ENCODE measurements at places on chromosomes 2 and 18. TPM values are rescaled to one million over a fixed set of nuclear protein-coding genes. Genes with fewer than 3 reads are reported as not detected.

Gene DSG1
- not detected for total RNA-seq

Gene CYBRD1
- total RNA-seq, result 222 TPM

Gene SLC9A2
- not detected for total RNA-seq

Gene CDKL4
- total RNA-seq, result 2.0 TPM

Gene SF3B6
- 26.9 TPM for total RNA-seq

Gene FBXO36
- 1.6 TPM for total RNA-seq

Gene FANCL
- 3.2 TPM for total RNA-seq

Gene NAGK
- 97.4 TPM for total RNA-seq

GRCh38 chr2:64493788-64494187, 30.3 kb upstream of the AFTPH start:
- DNase-seq, result no peak

GRCh38 chr2:238742066-238742465, 105.8 kb upstream of the TWIST2 start:
- no peak for DNase-seq

- DNase-seq, result no peak
Measured at GRCh38 chr2:135183822-135184221, 131.7 kb downstream of the RAB3GAP1 start.

DNA sequence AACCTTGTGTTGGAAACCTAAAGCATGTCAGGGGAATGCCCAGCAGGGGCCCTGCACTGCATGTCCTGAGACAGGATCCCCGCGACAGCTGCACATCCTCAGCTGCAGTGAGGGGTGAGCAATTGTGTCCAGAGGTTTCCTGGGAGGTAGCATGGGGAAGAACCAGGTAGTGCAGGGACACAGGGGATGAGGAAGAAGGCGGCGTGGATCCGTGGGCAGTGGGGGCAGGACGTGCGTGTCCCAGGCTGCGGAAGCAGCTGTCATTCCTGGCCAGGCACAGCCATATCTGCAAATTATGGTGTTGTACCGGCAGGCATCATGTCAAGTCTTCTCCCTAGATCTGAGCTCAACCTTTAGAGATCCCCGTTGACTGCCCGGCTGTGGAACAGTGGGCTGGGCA, 238.2 kb upstream of the MYT1L start:
- no peak for DNase-seq

DNA sequence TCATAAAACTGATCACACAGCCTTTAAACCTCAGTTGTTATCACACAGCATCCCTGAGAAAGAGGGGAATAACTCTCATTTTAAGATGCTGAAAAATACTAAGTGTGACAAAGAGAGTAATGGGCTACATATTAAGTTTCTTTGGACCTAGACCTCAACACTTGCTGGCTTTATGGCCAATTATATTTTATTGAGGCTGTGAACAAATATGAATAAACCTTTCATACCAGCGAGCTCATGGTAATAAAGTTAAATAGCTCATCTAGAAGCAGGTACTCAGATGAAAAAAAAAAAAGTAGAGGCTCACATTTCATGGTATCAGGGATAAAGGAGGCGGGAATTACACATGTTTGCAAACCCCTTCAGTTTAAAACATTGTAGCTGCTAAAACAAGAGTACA, 75.7 kb downstream of the DOCK10 start:
- DNase-seq, result no peak

GRCh38 chr2:85257359-85257969, 70.3 kb downstream of the TGOLN2 start:
- no peak for DNase-seq

DNA sequence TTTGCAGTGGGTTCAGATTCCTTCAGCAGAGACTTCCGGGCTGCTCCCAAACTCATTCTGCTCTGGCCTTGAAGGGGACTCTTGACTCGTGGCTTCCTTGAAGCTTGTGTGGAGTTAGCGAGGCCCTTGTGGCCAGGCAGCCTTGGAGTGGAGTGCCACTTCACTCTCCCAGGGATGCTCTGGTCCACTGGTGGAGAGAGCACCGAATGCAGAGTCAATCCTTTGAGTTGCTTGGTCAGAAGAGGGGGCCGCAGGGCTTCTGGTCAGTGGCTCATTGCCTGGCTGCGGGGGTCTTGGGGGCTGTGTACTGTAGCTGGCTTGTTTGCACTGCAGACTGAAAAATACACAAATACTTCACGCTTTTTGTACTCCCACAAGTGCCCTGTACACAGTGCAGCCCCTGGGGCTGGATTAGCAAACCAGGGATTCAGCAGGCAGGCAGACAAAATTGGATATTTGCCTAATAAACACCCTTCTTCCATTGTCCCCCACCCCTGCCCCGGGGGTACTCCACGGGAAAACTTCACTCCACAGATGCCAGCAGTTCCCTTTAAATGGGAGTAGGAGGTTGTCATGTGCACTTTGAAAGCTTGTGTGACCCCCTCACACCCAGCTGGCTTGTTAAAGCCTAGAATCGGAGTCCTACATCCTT, 3.2 kb downstream of the GLI2 start:
- no peak for DNase-seq

DNA sequence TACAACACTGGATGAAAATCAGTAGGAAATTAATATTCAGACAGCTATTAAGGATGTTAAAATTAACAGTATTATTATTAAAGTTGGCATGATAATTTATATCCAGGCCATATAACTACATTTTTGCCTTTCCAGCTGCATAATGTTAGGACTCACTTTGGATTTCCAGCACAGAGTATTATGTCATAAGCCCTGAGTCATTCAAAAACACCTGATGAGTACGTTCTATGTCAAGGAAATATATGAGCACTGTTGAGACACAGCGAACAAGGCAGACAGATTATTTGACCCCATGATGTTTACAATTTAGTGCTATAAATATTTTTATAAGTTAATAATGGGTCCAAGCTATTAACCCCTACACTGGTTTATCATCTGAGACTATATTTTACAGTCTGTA, 59.8 kb upstream of the RIT2 start:
- DNase-seq, result no peak

GRCh38 chr18:75433098-75433497, 5.6 kb upstream of the SMIM21 start:
- DNase-seq, result no peak

- DNase-seq, result no peak
Measured at GRCh38 chr2:167859676-167860075, 387.7 kb downstream of the STK39 start.

DNA sequence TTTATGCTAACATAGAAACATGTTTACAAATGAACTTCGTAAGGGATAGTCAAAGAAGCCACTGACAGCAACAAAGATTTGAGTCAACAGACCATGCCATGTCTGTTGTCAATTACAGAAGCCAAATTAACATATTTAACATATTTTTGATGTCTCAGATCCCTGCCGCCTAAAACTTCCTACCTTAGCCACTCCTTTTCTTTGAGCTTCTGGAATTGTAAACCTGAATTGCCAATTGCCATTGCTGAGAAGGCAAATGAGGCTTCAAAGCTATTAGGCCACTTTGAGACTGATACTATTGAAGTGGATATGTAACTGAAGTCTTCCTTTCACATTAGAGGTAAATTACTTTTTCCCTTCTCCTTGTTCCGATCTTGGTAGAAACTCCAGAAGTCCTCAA, 66.0 kb upstream of the DSEL start:
- no peak for DNase-seq

- peak; percentile 83 for DNase-seq
Measured at GRCh38 chr2:7007846-7008741, 90.9 kb downstream of the RNF144A start.

GRCh38 chr2:235005603-235006259, 53.9 kb downstream of the SH3BP4 start:
- no peak for DNase-seq

DNA sequence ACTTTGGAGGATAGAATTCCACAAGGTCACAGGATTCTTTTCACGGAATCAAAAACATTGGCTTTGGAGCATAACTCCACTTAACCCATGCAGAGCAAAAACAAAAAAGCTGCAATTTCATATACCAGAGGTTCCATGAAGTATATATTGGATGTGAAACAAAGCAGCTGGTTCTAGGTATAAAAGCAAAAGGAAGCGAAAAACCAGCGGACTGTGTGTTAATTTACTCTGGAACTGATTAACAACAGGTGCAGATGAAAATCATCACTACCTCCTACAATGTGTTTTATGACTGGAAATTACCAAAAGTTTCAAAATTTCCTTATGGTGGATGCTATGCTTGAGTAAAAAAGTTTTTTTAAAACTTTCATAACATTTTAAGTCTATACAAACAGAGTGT, 54.4 kb upstream of the LINC00305 start:
- DNase-seq, result no peak

DNA sequence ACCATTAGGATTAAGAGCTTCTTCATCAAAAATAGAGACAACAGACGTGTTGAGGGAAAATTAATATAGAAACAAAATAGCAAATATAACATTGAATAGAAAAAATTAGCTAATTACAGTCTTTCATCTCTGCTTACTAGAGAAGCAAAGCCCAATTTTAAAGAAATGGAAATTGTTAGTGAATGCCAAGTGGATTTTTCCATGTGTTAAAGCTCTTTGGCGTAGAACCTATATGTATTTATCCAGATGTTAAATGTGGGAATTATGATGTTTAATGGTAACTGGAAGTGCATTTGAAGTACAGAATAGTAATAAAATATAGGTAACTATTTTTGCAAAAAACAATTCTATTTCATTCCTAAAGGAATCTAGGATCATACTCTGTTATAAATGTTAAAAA, 212.0 kb upstream of the COL3A1 start:
- no peak for DNase-seq

DNA sequence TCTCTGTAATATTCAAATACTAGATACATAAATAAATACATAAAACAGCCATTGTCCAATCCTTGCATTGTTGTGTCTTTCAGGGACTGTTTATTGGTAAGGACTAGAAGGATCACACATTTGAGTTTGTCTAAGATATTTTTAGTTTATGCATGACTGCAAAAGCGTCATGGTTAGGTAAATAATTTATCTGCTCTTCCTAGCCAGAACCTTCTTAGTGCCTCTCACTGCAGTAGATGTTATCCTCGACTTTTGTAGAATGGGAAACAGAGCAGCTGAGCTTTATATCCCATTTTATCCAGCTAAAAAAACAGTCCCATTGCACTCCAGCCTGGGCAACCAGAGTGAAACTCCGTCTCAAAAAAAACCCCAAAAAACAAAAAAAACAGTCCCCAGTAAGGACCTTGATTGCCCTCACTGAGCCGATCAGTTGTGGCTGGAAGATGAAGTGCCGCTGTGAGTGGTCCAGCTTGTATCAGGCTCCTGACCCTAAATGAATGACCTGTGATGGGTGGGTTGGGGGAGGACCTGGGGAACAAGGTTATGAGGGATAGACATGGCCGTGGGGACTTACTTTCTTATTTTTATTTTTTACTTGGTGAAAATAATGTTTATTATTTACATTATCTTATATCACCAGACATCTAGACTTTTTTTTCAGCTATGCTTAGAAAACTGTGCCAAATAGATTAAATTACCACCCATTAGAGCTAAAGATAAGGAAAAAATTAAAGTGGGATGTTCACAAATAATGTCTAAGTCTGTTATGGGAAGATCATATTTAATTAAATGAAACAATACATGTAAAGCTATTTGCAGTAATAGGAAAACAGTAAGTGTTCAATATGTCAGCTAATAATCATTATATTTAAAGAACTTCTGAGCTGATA, 10.9 kb upstream of the ADAM23 start:
- no peak for DNase-seq

- no peak for DNase-seq
Measured at GRCh38 chr2:221203856-221204255, 368.2 kb downstream of the EPHA4 start.

GRCh38 chr2:96937586-96937985, 48.8 kb downstream of the FAM178B start:
- no peak for DNase-seq

- no peak for DNase-seq
Measured at GRCh38 chr2:233663911-233664310, 7.8 kb upstream of the UGT1A9 start.

All from ascending aorta (tissue), 2 donors.